ENCODE measurements at places on chromosomes 11 and 22.

GRCh38 chr22:27247701-27248434, 553.7 kb downstream of the MN1 start:
- DNase-seq, result no peak

GRCh38 chr11:69167916-69168691, 12.4 kb downstream of the SMIM38 start:
- no peak for DNase-seq

DNA sequence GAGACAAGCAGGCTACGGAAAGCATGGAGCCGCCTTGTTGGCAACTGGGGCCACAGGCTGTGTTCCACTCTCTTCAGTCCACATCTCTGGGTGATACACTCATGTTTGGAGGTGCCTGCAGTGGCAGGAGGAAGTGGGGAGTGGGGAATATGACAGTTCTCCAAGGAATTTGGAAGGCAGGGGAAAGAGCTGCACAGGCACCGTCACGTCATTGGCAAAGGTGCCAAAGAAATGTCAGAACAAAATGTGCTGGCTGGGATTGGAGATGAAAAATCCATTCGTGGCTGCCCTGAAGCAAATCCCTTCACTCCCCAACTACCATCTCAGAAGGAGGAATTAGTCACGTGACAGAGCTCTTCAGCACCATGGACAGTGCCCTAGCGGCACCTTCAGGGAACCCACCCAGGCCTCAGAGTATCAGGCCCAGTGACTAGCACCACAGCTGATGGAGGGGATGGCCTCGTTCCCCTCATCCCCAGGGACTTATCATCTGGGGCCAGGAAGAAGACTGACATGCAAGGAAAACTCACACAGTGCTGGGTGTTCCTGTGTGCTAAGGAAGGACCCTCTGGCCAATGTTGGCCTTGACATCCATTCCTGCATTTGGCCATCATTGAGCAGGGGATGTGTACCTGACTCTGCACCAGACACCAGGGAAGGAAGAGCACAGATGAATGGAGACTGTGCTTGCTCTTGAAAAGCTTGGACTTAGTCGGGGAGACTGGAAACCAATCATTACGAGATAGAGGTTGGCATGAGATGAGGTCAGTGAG, 48.5 kb upstream of the PRDM11 start:
- DNase-seq, result no peak

DNA sequence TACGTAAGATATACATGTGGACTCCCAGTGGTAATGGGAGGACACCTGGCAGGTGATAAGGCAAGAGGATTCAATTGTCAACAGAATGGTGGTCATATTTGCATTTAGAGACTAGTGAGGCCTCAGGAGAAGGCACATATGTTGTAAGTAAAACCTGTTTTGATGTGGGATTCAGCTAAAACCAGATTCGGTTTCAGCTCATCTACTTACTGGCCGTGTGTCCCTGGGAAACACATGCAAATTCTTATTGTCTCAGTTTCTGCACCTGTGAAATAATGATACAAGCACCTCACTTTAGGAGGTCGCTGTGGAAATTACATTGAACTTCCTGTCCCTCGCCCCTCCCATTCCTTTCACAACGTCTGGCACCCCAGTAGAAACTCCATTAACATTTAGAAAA, 78.9 kb upstream of the FIBIN start:
- no peak for DNase-seq

- no peak for DNase-seq
These were observed 18.4 kb downstream of the LRP5 start for GRCh38 chr11:68330700-68331337.

DNA sequence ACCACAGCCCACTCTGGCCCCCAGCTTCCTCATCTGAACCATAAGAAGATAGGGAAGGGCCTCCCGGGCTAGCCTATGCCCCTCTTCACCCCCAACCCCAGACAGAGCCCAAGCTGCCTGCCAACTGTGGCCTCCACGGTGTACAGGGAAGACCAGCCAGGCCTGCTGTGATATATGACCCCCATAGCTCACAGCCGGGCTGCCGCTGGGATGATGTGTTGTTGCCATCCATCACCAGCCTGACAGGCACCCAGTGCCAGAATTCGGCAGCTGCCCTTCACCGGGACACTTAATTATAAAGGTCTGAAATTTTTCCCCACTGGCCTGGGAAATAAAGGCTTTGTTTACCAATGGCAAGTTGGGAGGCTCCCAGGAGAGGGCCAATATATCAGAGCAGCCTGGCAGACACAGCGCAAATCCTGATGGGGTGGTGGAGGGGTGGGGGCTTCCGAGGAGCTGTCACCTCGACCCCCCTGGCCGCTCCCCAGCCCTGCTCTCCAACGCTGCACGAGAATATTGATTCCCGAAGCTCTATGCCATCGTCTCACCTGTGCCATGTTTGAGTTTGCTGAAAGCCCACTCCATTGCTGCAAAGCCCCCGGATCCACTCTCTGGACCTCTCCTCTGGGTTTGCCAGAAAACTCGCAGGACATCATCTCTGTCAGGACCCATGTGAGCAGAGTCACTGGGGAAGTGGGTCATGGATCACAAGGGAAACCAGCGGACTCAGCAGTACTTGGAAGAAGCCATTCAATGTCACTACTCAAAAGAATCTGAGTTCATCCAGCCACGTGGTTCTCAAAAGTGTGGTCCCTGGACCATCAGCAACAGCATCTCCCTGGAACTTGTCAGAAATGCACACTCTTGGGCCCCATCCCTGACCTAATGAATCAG, 296.9 kb downstream of the MN1 start:
- no peak for DNase-seq

- DNase-seq, result no peak
These were observed 5.2 kb upstream of the IL17RA start for GRCh38 chr22:17079572-17079971.

DNA sequence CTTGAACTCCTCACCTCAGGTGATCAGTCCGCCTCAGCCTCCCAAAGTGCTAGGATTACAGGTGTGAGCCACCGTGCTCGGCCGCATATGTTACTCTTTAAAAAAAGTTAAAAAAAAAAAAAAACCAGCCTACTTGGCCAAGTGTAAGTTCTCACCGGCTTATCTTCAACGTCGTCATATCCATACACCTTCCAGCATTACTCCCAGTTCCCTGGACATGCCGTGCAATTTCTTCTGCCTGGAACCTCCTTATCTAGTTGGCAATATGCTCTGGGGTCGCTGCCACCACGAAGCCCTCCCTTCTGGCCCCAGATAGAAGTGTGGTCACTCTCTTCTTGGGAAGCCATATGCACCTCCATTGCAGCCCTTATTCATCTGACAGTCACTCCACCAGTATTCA, 36.3 kb upstream of the CBX7 start:
- no peak for DNase-seq

Data from NCI-H1417 (cell line).